ENCODE measurements at places on chromosomes 3 and 15.

GRCh38 chr3:150739200-150739863 lies 23.6 kb downstream of the SIAH2 start:
- no peak for DNase-seq

GRCh38 chr3:32379831-32380500 lies 11.7 kb upstream of the CMTM7 start:
- DNase-seq = no peak

DNA sequence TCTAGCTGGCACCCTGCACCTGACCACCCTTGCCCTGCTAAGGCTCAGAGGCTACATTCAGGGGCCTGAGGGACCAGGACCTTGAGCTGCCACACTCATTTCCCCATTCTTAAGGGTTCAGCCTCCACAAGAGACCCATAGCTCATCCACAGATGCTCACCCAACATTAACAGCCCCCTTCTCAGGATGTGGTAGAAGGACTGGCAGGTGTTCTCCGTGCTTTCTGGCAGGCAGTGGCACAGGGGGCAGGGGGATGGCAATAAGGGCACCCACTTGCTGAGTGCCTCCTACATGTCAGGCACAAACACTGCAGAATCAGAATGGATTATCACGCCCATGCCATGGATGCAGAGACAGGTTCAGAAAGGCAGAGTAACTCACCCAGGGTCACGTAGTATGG lies 9.4 kb downstream of the MAPKAPK3 start:
- DNase-seq = no peak

DNA sequence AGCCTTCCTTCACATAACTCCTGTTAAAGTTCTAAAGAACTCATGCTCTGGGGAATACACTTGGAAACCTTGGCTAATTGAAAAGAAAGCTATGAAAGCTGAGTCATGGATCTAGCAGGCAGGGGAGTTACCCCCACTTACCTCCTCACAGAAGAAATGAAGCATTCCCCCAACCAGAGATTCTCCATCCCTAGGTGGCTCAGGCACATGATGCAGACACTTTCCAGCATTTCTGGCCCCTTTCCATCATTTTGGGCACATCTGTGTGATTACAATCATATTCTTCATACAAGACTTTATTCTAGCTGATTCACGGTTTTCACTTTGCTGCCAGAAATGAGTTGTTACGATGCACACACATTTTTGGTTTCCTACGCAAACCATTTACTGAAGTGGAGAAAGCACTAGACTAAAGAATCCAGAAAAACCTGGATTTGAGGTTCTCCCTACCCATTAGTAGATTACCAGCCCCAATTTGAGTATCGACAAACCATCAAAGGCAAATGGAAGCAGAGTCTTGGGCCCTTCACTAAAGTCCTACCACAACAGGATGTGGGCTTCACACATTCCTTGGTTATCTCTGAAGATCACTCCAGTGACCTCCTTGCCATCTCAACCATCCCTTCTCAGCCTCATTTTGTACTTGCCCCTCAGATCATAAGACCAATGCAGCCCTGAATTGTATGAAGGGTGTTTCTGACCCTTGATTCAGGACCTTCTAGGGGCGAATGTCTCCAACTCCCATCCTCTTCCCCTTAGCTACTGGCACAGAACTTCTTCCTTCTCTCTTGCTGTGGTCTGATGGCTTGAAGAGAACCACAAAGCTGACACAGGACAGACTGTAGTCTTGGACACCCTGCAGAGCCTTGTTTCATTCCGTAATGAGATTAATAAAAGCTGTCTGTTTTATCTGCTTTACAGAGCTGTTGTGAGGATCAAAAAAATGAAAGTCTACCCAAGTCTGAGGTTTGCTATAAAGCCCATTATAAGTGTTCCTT lies 42.5 kb upstream of the SNRK start:
- no peak for DNase-seq

DNA sequence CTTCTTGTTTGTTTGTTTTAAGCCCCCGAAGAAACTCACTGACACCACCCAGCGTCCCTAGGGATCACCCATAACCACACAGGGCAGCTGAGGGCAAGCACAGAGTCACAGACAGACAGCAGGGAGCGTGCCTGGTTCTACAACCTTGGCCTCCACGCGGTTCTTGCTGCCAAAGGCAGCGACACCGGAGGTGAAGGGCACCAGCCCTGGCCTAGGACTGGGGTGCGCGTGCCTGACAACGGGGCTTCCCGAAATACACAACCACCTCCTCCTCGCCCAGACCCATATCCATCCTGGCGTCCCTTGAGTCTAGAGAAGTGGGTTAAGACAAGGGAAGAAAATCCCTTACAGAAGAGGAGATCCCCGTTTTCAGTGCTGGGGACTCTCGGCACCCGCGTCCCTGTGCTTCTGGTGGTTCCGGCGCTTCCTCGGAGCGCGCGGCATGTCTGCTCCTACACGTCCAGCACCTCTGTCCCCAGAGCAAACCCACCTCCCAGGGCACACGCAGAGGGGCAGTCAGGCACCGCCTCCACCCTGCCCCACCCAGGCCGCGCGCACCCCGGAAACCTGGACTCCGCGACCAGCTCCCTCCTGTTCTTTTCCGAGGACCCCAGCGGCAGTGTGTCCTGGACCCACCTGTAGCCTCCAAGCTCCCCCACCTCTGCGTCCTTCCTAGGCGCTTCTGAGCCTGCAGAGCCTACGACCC lies 911 bp downstream of the RFTN1 start:
- DNase-seq = no peak
